Dermis microvascular lymphatic vessel endothelial cell (primary cell): ENCODE measurements at places on chromosomes 7 and 10. TPM values are rescaled to one million over a fixed set of nuclear protein-coding genes. Genes with fewer than 3 reads are reported as not detected.

The DPCD gene
- total RNA-seq: 13.8 and 16.4 TPM in 2 replicates

The ATRNL1 gene
- total RNA-seq: 0.77 and 1.6 TPM in 2 replicates

The TAS2R3 gene
- total RNA-seq: 0.26 and 0.89 TPM in 2 replicates

The OR2A25 gene
- total RNA-seq: not detected in 2 replicates

The GFRA1 gene
- total RNA-seq: 10.5 and 12.0 TPM in 2 replicates

The DNAH11 gene
- total RNA-seq: 0.13 and 0.25 TPM in 2 replicates

- peak; percentile 78 for DNase-seq
Measured at GRCh38 chr10:30534465-30535144, 94.9 kb downstream of the LYZL2 start.

- no peak for DNase-seq
Measured at GRCh38 chr7:131501422-131501821, 55.0 kb downstream of the PODXL start.

GRCh38 chr10:74103560-74104258 is 46.9 kb downstream of the AP3M1 start:
- peak; percentile 39 for DNase-seq

GRCh38 chr10:23189024-23189423 is 3.1 kb upstream of the PTF1A start:
- DNase-seq: no peak

- DNase-seq: no peak
Measured at GRCh38 chr10:104492329-104492940, 138.8 kb downstream of the CFAP58 start.

DNA sequence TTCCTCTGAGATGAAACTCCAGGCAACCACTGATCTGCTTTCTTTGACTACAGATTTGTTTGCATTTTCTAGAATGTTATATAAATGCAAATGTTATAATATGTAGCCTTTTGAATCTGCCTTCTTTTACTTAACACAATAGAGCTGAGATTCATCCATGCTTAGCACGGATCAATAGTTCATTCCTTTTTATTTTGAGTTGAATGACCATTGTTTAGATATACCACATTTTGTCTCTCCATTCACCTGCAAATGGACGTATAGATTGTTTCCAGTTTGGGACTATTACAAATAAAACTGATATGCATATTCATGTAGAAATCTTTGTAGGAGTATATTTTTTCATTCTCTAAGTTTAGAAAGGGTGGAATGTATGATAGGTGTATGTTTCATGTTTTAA is 57.7 kb downstream of the VPS41 start:
- no peak for DNase-seq

DNA sequence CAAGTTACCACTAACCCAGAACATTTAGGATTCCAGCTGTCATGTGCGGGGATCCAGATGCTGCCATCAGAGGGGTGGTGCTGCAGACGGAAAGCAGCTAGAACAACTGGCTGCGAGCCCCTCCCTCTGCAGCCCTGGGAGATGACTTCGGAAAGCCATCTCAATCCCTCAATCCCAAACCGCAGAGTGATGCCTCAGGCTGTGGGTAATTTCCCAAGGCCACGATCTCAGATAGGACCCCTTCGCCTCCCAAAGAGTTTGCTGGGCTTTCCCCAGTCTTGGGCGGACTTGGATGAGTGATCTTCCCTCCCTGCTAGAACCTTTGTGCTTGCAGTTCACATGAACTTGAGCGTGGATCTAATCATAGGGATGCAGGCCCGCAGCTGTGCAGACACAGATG is 71.3 kb upstream of the EN2 start:
- no peak for DNase-seq

DNA sequence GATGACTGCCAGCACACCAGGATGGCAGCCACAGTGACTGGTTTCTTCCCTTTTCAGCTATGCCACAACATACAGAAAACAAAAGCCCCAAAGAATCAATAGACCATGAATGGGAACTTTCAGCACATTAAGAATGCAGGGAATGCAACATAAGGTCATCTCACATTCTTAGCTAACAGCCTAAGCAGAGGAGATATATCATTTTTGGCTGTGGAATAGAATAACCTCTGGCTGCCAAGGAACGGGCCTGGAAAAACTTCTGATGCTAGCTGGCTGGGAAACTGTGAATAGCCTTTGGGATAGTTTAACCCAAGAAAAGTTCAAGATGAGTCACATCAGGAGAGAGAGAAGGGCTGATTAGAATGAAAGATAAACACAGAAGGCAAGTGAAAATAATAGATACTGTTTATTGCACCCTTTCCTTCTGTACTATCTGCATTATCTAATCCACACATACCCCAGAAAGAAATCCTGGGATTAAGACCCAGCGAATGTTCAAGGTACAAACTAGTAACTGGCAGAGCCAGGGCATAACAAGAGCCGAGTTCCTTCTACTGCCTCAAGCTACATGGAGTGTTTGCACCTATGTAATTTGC is 169.2 kb downstream of the SEMA3A start:
- DNase-seq: no peak

DNA sequence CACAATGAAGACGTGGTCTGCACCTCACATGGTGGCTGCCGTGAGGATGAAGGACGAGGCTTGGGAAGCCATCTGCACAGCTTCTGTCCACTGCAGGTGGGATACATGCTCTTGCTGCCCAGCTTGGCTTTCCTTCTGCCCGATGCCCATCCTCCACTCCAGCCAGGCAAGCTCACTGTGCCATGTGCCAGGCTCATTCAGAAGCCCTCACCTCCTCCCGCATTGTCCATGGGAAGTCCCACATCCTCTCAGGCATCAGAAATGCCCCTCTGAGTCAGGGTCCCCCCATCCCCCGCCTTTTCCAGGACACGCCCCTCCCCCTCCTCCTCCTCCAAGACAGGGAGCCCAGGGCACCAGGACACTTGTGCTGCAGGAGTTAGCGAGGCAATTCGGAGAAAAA is 4.6 kb upstream of the NOM1 start:
- no peak for DNase-seq

DNA sequence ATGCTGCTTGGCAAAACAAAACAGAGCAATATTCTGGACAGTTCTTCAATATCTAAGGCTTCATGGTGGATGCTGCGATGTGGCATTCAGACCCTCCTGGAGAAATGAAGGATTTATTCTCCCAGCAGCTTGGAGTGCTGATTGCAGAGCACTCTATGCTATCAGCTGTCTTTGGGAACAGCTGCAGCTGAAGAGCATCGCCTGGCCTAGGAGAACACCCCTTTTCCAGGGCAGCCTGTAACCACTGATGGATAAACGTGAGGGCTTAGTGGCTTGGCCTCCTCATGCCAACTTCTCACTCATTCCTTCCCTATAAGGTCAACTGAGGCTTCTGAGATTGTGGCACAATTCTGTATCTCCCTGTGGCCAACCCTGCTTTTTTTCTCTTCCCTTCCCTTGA is 638.1 kb upstream of the CNTNAP2 start:
- no peak for DNase-seq

DNA sequence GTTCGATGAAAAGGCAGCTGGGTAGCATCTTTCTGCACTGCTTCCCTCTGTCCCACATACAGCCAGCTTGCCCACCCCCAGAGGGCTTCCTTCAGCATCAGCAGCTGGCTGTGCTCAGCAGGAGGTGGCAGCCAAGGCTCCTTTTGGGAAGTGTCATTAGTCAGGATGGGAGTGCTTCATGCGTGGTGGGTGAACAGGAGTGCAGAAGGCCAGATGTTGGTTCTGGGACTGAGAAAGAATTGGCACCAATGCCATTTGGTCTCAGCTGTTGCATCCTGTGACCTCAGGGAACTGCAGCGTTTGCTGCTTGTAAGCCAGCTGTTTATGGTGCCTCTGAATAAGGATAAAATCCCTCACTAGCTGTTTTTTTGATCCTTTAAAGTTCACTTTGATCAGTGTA is 131.1 kb upstream of the SORCS3 start:
- no peak for DNase-seq

- DNase-seq: no peak
Measured at GRCh38 chr7:2258661-2259365, 16.8 kb downstream of the NUDT1 start.

DNA sequence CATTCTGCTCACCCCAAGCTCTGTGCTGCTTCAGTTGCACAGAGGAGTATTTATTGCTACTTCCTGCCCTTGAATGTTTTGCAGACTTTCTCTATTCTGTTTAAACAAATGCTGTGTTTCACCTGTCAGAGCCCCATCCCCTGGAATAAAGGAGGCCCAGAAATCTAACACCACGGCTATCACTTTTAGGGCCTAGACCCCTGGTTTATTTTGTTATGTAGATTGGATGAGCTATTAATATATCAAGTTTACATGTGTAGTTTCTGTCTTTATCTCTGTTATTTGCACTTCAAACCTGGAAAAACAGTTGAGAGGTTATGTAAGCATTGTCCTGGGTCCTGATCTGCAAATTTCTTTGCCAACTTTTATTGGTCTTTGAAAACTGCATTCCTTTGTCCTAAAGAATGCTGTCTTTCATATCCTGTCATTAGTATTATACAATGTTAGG is 630.1 kb downstream of the PARD3 start:
- DNase-seq: peak; percentile 31

GRCh38 chr10:28190196-28190595 is 112.7 kb downstream of the MPP7 start:
- DNase-seq: no peak

DNA sequence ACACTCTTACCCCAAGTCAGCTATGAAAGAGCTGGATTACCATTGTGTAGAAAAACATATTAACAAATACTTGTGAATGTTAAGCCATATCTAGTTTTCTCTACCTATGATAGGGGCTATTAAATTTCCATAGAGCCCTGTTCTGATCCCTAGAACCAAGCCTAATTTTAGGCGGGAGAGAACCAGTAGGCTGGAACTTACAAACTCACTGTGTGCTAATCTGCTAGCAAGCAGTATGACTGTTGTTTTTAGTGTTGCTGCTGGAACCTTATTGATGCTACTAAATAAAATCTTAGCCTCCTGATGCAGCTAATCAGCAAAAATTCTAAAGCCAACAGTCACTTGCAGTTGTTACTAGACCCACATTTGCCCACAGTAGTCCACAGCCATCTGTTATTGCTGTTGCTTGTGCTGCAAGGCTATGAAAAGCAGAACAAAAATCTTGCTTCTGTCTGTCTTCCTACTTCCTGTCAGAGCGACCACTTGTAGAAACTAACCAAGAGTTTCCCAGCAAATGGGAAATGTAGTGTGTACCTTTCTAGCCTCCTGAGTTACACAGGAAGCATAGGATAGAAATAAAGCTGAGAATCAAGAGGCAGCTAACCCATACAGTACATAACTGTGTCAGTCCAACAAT is 368.4 kb downstream of the ARL4A start:
- DNase-seq: no peak

GRCh38 chr7:136687693-136688322 is 180.6 kb upstream of the CHRM2 start:
- DNase-seq: peak; percentile 8

- no peak for DNase-seq
Measured at GRCh38 chr10:33483816-33484190, 149.3 kb upstream of the NRP1 start.

GRCh38 chr7:131896165-131896863 is 339.9 kb upstream of the PODXL start:
- no peak for DNase-seq

GRCh38 chr7:99407872-99408378 is 472 bp downstream of the PDAP1 start:
- DNase-seq: no peak

GRCh38 chr7:131625817-131626372 is 69.5 kb upstream of the PODXL start:
- no peak for DNase-seq

DNA sequence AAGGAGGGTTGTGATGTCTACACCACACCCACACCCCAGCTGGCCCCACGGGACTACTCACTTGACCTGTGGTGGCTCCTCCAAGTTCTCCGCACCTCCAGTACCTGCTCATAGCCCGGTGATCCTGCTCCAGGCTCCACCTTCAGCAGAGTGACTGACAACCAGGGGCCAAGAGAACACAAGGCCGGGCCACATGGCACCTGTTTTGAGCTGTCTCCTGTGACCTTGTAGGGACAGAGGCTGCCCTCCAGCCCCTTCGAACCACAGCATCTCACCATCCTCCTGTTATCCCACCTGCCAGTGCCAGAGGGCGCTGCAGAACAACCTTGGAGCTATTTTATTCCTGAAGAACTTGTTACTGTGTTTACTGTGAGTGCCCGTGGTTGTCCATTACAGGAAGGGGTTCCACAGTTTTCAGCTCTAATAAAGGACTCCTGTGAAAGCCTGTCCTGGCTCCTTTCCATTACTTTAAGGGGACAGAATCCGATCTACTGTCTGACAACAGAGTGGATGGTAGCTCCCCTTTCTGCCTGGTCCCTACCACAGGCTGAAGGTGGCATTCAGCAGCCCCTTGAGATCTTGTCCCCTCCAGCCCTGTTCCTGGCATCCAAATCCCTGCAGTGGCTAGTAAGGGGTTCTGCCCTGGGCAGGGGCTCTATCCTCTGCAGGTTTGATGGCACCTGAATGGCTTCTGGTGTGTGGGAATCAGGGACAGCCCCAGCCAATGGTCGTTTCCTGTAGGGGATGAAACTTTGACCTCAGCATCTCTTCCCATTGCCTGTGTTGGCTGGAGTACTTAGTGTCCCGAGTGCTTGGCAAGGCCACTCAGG is 50.8 kb downstream of the C10orf120 start:
- DNase-seq: peak; percentile 10

DNA sequence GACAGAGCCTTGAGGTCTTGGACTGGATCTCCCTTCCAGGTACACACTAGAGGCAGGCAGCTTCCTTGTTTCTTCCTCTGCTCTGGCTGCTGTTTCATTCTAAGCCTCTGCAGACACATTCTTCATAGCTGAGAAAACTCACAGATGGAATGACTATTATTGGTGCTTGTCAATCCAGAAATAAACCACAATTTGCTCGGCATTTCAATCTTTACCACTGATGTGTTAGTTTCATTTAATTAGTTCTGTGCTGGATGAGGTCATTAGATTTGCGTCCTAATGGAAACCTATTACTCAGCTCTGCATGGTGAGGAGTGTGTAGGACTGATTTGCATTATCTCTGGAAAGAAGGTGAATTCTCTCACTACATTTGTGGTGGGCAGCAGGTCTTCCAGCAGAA is 392.5 kb downstream of the NRG3 start:
- DNase-seq: no peak

GRCh38 chr7:2006921-2007381 is 225.8 kb downstream of the MAD1L1 start:
- no peak for DNase-seq

- DNase-seq: no peak
Measured at GRCh38 chr7:93120592-93121549, 3.1 kb upstream of the SAMD9 start.

GRCh38 chr7:40586197-40586596 is 451.4 kb downstream of the SUGCT start:
- peak; percentile 5 for DNase-seq

DNA sequence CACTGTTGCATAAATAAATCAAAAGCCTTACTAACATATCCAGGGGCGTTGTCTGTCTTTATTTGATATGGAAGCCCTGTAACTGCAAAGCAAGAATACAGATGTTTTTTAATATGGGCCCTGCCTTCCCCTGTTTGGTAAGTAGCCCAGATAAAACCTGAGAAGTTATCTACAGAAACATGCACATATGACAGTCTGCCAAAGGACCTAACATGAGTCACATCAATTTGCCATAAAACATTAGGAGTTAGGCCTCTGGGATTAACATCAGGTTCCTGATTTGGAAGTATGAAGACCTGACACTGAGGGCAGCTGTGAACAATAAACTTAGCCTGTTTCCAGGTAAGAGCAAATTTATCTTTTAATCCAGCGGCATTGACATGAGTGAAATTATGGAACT is 1588.8 kb downstream of the REEP3 start:
- no peak for DNase-seq

GRCh38 chr10:96283756-96284155 is 12.4 kb upstream of the BLNK start:
- DNase-seq: no peak
